ENCODE measurements at places on chromosomes 4 and X.

DNA sequence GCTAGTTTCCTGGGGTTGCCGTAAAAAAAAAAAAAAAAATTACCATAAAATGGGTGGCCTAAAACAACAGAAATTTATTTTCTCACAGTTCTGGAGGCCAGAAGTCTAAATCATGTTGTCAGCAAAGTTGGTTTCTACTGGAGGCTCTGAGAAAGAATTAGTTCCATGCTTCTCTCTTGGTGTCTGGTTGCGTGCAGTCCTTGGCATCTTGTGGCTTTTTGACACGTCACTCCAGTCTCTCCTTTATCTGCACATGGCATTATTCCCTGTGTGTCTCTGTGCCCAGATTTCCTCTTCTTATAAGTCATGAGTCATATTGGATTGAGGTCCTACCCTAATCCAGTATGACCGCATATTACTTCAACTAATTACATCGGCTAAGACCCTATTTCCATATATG, 38.7 kb downstream of the SPATA4 start:
- DNase-seq, result no peak

DNA sequence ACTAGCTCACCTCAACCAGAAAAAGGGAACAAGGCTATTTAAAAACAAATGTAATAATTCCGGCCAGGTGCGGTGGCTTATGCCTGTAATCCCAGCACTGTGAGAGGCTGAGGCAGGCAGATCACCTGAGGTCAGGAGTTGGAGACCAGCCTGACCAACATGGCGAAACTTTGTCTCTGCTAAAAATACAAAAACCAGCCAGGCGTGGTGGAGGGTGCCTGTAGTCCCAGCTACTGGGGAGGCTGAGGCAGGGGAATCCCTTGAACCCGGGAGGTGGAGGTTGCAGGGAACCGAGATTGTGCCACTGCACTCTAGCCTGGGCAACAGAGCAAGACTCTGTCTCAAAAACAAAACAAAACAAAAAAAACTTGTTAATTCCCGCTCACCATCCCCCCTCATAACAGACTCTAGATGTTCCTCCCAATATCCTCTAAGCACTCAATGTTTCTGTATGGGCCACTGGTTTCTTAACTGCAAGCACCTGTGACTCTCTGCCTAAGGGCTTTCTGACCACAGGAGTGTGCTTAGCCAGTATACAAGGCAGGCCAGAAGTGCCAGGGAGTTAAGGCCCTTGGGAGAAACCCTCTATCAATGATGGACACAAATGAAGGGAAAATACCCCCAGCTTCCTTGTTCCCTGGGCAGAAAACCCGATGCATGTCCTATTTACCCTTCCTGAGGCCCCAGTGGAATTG, 21.0 kb upstream of the THOC2 start:
- DNase-seq, result no peak

DNA sequence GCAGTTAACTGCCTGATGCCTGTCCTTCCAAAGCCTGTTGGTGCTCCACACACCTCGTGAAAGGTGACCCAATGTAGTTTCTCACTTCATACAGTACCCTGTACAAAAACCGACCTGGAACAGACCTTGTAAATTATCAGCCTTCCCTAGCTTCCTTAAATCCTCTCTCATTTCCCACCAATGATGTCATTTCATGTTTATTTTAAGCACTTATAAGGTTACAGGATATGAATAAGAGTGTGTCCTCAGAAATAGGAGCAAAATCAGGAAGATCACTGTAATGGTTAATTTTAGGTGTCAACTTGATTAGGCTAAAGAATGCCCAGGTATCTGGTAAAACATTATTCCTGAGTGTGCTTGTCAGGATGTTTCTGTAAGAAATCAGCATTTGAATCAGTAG, 44.7 kb downstream of the TMEM150C start:
- no peak for DNase-seq

- DNase-seq, result no peak
These were observed 17.0 kb upstream of the STX18 start for GRCh38 chr4:4558881-4559280.

DNA sequence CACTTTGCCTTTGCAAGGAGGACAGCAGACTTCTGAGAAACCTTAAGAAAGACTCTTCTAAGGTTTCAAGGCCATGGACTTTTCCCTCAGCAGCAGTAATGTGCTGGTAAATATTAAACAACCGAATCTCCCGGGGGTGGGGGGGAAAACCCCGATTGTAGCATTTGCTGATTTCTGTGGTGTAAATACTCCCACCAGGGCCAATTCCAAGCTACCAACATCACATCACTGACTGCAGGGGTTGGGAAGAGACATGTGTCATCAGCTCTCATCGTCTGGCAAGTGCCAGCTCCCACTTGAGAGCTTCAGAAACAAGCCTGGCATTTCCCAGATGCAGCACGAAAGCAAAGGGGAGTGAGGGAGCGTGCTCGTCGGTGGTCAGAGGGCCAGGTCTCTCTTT, 101.2 kb downstream of the BCOR start:
- no peak for DNase-seq

DNA sequence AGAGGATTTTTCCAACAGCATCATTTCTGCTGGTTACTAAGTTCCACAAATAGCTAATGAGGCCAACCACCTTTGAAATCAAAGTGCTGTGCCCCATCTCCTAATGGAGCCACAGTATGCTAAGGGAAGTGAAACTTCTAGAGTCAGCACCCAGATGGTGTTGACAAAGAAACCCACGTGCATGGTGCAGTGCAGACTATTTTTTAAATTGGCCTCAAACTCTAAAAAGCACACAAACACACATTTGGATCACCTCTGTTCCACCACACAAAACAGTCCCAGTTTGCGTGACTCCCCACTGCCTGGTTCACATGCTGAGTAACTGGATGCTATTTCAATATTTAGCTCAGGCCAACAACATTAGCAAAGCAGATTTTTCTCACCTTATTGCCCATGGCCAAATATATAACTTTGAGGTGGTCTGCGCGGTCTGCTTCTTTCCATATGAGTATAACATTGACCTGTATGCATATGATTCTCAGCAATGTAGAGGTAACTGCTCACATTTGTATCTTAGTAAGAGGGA, 69.9 kb downstream of the AMELX start:
- DNase-seq, result no peak

DNA sequence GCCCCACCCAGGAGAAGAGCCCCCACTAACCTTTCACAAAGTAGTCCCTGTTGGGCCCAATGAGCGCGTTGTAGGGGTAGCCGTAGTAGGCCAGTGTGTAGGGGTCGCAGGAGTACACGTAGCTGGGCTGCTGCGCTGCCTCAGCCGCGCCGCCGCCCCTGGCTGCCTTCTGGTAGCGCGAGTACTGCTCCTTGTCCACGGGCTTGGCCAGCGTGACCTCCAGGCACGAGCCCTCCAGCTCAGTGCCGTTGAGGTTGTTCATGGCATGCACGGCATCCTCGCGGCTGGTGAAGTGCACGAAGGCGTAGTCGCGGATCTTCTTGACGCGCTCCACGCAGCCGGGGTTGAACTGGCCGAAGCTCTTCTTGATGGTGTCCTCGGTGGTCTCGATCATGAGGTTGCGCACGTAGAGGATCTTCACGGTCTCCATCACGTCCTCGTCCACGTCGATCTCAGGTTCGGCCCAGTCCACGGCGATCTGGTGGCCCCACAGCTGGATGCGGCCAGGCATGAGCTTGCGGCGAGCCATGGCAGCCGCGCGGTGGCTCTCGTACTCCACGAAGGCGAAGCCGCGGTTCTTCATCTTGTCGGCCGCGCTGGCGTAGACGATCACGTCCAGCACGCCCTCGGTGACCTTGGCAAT, 102.7 kb downstream of the CHRNA9 start:
- no peak for DNase-seq

DNA sequence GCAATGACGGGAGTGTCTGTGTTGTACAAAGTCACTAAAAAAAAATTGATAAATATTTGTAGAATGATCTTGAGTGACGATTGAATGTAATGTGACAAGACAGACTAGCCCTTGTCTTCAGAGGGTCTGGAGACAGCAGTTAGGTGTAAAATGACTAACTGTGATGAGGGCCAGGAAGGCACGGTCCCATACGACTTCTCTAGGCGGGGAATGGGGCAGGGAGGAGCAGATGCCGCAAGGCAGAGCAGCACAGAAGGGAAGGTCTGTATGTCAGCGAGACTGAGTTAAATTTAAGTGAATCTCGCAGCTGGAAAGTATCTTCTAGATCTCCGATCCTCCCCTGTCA, 405 bp downstream of the CENPE start:
- DNase-seq, result no peak

DNA sequence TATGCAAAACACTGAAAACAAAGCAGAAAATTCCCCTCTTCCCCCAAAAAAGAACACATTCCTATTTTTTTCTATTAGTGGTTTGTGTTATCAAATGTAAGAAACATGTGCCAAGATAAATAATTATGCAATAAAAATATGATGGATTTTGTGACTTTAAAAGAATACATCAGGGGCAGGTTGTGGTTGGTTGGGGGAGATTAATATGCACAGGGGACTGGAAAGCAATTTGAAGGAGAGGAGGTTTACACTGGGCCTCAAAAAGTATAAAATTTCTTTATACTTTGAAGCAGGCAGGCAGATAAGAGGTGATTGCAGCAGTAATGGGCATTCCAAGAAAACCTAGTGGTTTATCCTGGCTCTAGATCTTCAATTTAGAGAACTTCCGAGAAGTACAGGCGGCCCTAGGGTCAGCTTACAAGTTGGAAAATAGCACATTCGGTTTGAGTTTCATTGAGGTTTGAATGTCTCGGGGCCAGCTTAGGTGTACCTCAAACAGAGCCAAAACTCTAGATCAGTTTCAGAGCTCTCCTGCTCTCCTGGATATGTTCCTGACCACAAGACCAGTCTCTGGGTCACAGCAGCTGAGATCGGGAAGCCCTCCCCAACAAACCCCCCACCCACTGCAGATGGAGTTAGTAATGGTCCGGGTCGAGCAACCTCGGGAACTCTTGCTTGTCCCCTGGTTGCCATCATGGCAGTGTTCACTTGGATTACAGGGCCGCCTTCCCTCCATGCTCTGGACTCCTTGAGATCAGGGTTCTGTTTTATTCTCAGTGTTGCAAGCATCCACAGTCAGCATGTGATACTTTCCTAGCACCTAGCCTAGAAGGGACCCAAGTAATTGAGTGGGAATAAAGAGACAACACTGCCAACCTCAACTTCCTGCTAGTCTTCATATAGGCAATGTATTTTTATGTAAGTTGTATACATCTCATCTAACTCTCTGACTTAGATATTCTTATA, 112.1 kb upstream of the DDIT4L start:
- DNase-seq, result no peak

GRCh38 chrX:68792083-68792482, 36.7 kb upstream of the EFNB1 start:
- DNase-seq, result no peak

GRCh38 chr4:116925900-116926457, 159.4 kb downstream of the TRAM1L1 start:
- DNase-seq, result no peak

- DNase-seq, result no peak
These were observed 71.2 kb downstream of the SNX25 start for GRCh38 chr4:185280608-185281007.

DNA sequence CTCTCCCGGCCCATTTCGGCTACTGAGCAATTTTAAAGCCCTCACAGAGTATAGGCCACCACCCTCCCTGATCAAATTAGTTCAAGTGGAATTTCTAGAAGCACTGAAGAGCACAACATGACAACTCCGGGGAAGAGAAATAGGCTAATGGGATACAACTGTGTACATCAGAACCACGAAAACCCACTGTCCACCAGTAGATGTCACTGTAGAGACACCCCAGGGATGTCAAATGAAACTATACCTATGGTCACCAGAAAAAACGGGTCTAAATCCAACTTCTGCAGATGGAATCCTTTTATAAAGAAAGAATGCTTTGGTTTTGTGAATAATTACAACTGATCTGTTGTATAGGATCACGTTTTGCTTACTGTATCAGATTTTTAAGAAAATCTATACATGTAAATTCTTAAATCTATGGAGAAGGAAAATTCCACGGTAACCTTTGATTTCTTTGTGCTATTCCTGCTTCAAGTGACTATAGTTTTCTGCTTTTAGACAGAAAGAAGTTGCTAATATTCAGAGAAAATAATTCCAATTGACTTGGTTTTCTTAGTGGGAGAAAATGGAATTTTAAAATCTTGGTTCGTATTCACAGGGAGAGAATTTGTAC, 29.5 kb upstream of the MAP3K15 start:
- DNase-seq, result peak; percentile 28

- DNase-seq, result peak; percentile 43
These were observed 41.1 kb upstream of the NKAP start for GRCh38 chrX:119984652-119985051.

DNA sequence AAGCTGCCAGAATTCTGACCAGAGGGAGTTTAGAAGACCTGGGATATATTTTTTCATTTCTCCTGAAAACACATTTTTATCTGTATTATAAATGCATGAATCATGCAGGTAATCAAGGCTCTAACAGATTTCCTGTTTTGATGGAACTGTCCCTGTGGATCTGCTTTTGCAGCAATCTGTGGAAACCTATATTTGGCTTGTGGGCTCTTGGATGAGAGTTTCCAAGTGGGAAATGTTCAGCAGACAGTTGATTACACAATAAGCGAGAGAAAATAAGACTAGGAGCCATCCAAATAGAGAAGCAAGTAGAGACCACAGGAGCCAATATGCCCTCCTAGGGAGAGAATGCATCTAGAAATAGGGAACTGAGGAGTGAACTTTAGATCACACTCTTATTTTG, 105.0 kb downstream of the NDST3 start:
- no peak for DNase-seq

DNA sequence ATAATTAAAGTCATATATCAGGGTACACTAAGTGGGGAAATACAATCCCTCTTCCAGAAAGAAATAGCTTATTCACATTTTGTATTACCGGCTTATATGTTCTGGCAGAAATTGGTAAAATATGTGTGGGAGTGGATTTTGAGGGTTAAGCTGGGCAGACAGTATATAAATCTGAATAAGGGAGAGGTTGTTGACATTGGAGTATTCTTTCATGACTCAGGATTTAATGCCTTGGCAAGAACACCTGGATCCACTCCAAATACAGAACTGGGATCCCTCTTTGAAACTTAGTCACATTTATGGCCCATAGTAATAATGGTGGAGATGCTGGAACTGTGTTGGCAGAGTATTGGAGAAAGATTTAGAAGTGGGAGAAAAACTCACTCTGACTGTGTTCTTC, 54.3 kb upstream of the TET2 start:
- peak; percentile 12 for DNase-seq

DNA sequence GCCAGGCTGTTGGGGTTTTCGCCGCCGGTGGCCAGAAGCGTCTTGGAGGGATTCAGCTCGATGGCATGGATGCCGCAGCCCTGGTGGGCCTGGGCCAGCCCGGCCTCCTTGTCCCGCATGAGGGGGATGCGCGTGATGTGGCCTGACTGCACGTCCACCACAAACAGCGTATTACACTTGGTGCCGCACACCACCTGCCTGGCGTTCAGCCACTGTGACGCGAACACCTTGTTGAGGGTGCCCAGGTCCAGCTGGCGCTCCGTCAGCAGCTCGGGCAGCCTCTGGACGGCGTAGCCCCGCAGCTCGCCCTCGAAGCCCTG, 728 bp downstream of the DCAF12L2 start:
- no peak for DNase-seq

Data from DMS 273 treated with DMSO at 0.1 percent for 48 hours (cell line).